Activated T-helper 9 cell treated with anti-CD3 and anti-CD28 coated beads, Interleukin-2, amount 50 U/mL, for 16 hours (primary cell): ENCODE measurements at places on chromosomes 5 and 9.

DNA sequence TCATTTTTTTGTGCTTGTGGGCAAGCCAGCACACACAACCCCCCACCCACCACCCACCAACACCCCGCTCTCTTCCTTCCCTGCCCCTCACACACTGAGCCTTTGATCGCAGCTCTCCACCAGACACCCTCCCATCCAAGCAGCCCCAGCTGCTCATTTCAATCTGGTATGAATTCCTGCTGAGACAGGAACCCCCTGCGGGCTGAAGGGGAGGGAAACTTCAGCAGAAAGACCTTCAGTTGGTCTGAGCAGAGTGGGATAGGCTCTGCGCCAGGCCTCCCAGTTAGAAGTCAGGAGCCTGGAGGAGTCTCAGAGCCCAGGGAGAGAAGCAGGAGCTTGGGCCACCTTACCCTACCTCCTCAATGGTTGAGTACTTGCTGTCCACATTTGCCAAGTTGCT, 7.2 kb downstream of the PCDHGC5 start:
- DNase-seq = no peak

- DNase-seq = no peak
These were observed 43.2 kb upstream of the ORM1 start for GRCh38 chr9:114279693-114280092.

DNA sequence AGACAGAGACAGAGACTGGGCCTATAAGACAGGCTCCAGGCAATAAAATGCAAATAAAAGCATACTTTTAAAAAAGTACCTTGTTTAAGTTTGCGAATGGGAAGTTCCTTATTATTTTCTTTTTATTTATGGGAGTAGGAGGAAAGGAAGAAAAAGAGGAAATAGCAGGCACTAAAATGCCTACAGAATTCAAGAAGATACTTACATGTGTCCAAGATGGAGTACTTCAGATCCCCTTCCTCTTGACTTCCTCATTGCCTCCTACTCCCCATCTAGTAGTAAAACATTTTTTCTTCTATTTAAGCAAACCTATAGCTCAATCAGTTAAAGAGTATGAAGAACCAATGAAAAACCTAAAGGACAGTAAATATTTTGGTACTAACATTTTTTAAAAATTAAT, 24.8 kb downstream of the GKAP1 start:
- no peak for DNase-seq

GRCh38 chr5:80216753-80217596, 38.9 kb downstream of the SERINC5 start:
- no peak for DNase-seq

- DNase-seq = peak; percentile 8
These were observed 79.0 kb downstream of the TLR4 start for GRCh38 chr9:117782931-117783788.
